ENCODE measurements at places on chromosomes 16 and 17.

DNA sequence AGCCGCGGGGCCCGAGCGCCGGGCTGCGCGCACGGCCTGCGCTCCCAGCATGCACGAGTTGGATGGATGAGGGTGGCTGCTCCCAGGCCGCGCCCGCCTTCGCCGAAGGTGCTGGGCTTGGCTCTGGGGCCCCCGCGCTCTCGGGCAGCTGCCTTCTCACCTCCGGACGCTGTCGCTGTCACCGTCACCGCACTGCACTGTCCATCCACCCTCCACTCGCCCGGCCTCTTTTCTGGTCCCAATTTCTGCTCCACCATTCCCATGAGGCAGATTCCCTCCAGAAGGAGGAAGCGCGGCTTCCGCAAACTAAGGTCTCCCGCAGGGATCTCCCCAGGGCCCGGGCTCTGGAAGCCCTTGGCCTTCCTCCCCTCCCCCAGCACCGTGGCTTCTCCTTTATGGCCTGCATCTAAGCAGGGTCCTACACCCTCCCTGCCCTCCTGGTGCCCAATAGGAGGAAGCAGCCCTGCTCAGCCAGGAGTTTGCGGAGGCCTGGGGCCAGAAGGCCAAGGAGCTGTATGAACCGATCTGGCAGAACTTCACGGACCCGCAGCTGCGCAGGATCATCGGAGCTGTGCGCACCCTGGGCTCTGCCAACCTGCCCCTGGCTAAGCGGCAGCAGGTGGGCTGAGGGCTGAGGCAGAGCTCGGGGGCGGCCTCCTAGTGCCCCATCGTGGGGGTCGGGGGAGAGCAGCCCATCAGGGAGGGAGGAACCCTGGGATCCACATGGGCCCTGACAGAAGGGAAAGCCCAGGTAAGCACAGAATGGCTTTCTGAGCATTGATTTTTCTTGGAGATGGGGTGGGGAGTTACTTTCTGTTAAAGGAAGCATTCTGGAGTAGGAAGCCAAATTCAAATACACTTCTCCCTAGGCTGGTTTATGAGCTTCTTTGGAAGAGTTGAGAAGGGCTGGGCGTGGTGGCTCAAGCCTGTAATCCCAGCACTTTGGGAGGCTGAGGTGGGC lies 899 bp downstream of the ACE start:
- no peak for DNase-seq

GRCh38 chr16:55488306-55488705 lies 9.3 kb downstream of the MMP2 start:
- no peak for DNase-seq

GRCh38 chr17:69908626-69909368 lies 166.2 kb upstream of the KCNJ16 start:
- DNase-seq = no peak

DNA sequence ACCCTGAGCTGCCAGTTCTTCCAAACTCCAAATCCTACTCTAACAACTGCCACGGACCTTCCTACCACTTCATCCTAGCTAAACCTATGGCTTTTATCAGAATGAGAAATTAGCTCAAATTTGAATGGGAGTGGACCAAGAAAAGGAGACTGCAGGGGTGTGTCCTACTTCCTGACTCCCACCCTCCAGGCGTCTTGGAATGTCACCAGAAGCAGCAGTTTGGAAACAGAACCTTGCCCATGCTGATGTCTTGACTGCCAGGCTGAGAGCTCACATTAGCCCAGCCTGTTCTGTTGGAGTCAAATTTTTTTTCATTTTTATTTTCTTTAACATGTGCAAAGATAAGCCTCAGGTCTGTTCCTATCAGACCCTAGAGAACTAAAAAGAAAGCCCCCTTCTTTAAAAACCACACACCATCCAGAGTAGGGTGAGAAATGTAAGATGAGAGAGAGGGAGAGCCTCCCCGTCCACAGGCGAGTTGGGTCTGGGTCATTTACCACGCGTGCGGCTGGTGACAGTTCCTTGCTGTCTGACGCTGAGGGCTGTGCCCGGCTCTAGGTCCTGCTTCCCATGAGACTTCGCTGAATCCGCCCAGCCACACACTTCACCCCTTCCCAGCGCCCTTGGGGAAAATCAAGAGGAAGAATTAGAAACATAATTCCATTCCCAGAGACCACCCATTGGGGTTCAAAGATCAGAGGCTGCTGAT lies 54.3 kb downstream of the WNT3 start:
- no peak for DNase-seq
